ENCODE measurements at places on chromosomes 4 and X.

DNA sequence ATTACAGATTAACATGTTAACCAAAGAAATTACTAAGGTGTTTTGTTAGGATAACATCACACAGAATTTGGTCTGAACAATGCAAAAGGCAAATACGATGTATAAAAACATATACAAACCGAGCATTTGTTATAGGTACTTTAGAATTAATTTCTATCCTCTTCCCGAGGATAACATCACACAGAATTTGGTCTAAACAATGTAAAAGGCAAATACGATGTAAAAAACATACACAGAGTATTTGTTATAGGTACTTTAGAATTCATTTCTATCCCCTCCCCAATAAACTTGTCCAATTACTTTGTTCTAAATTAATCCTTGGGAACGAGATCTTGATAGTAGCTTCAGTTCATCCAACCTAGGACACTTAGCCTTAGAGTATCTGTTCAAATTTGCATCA lies 7.6 kb downstream of the HNRNPDL start:
- DNase-seq = no peak

GRCh38 chr4:61003301-61003700 lies 196.8 kb upstream of the ADGRL3 start:
- no peak for DNase-seq

DNA sequence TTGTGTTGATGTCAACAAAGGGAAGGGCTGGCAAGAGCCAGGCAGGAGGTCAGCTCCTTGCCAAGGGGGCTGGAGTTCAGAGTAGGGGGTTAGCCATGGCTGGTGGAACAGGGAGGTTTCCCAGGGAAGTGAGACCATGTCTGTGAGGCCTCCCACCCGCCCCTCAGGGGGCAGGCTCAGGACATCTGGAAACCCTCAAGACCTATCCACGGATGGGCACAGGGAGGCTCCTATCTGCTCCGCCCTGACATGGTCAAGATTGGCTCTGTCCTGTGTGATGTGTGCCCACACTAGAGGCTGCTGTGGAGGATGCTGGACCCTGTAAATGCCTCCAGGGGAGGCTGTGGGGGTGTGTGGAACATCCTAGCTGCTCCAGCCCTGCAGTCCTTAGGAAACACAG lies 8.0 kb upstream of the TMEM185A start:
- no peak for DNase-seq

DNA sequence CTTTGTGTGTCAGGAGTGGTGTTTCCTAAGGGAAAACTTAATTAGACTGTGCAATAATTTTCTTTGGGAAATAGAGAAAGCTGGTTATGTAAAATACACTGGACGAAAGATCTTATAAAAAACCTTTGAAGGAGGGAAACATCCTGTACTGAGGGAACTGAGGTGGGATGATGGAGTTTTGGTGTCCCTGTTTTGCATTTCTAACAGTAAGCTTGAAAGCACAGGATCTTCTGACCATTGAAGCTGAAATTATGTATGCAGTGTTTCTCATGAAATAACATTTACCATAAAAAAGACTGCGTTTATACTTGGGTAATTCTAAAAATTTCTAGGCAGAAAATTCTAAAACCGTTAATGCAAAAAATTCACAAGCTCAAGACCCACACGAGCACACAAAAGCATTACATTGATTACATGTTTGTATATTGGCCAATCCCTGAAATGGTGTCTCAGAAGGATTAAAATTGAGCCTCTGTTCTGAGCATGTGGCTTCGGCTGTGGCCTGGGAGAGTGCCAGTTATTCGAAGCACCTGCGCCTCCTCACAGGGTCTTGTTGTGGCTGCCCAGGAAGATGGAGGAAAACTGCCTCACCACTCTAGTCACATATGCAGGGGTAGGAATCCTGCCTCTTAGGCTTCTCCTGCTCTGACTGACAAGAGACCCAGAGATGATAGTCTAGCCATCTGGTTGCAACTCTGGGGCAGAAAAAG lies 49.5 kb downstream of the JADE3 start:
- DNase-seq = no peak

DNA sequence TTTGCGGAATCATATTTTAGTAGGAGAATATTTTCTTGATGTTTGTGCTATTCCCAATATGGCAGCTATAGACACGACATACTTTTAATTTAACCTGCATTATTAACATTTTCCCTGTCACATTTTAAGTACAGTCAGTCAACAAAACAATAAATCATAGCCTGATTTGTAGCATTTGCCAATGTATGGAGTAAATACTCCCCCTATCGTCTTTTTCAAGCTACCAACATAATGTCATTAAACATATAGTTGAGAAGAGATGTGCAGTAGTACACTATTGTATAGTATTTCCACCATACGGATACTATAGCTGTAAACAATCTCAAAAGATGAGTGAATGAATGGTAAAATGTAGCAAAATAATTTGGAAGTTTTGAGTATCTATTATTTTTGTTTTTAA lies 303.7 kb upstream of the MAGEB2 start:
- no peak for DNase-seq

GRCh38 chr4:159287767-159288166 lies 184.9 kb downstream of the RAPGEF2 start:
- DNase-seq = no peak

DNA sequence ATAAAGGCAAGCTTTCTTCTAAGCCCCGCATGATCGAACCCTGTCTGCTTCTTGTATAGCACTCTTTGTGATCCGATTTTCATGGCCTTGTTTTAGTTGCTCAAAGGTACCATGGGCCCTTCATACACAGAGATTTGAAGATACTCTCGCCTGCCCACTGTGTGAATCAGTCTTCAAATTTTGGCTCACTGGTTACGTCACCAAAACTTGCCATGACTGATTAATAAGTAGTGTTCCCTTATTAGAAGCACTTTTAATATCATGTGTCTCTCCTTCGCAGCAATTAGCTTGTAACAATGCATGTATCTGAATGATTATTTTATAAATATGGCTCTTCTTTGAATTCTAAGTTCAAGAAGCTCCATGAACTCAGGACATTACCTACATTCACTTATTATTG lies 880.5 kb downstream of the STPG2 start:
- no peak for DNase-seq

- DNase-seq = no peak
Observed at GRCh38 chrX:13144927-13145655, 100.7 kb upstream of the FAM9C start.

DNA sequence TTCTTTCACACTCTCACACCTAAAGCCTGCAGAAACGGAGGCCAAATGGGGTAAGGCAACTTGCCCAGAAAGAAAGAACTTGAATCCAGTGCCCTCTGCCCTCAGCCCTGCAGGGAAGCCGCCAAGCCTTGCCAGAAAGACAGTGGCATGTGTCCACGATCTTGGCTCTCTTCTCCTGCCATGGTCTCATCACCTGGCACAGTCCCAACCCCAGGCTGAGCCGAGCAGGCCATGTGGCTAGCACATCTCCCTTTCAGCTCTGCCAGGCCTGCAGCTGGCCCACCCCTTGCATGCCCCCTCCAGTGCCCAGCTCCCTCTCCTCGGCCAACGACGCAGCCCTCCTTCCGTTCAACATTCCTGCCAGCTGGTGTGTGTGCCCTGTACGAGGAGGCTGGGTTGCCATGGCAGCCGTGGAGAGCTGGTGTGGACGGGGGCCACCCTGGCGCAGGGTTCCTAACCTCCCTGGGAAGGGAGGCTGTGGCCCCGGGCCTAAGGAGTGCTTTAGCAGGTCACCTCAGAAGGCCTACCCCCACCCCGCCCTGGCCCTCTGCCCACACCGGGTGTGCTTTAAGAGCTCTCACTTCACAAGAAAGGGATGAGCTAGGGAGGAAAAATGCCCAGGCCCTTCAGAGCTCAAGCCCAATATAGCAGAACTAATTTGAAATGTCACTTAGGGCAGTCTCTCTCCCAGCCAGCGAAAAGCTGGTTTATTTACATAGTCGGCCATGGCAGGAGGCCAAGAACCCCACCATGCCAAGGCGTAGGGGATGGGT lies 73.0 kb upstream of the PJA1 start:
- no peak for DNase-seq

- DNase-seq = peak; percentile 30
Observed at GRCh38 chr4:151117371-151117962, 18.0 kb downstream of the RPS3A start.

GRCh38 chr4:128820671-128821070 lies 11.2 kb downstream of the JADE1 start:
- DNase-seq = no peak

GRCh38 chr4:19925516-19925915 lies 326.2 kb upstream of the SLIT2 start:
- DNase-seq = no peak

- DNase-seq = no peak
Observed at GRCh38 chr4:159269116-159269515, 166.2 kb downstream of the RAPGEF2 start.

DNA sequence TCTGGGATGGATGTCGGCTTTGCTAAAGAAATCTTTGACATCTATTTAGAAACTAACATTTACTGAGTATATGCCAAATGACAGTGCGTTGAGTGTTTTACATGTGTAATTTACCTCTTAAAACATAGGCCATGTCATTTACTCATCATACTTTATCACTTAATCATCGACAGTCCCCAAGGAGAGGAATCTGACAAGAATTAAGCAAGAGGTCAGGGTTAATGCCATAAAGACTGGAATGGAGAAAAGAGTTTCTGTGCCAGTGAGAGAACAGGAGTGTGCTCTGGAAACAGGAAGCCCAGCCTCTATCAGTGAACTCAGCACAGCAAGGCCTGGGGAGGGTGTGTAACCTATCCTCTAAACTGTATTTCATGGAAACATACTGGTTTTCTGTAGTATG lies 28.0 kb upstream of the AMOT start:
- no peak for DNase-seq

GRCh38 chr4:170374770-170375169 lies 285.0 kb upstream of the AADAT start:
- no peak for DNase-seq

DNA sequence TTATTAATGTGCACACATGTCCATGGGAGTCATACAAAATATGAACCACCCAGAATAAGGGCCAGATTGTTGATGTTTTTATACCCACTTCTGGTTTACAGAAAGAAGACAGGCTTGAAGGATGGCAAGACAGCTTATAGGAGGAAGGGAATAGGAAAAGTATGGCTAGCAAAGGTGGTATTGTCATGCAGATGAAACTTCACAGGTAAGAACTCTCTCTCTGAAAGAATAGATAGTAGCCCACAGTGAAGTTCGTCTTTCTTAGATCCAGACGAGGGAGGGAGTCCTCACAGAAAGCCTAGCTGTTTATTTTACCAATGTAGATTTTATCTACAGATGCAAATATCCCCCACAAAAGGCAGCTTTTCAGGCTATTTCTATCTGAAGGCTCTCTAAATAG lies 43.7 kb upstream of the SPIN4 start:
- no peak for DNase-seq

- DNase-seq = no peak
Observed at GRCh38 chr4:47120783-47121182, 89.4 kb downstream of the GABRB1 start.

GRCh38 chr4:25842229-25842845 lies 20.5 kb downstream of the SEL1L3 start:
- DNase-seq = peak; percentile 52

DNA sequence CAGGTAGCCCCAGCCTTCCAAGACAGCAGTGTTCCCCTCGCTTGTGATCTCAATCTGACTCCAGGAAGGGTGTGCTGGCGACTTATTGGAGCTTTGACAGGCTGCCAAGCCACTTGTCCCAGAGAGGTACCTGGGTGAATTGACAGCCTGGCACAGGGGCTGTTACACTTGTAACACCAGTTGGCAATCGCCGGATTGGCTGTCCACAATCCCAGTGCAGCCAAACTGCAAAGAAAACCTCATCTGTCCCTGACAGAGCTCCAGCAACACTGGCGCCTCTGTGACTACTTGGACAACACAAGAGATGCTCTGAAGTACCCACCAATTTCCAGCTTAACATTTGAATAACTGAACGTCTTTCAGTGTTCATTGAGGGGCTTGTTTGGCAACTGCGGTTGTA lies 76.8 kb upstream of the PRPS1 start:
- DNase-seq = no peak

- no peak for DNase-seq
Observed at GRCh38 chr4:24146127-24146526, 256.3 kb upstream of the PPARGC1A start.

DNA sequence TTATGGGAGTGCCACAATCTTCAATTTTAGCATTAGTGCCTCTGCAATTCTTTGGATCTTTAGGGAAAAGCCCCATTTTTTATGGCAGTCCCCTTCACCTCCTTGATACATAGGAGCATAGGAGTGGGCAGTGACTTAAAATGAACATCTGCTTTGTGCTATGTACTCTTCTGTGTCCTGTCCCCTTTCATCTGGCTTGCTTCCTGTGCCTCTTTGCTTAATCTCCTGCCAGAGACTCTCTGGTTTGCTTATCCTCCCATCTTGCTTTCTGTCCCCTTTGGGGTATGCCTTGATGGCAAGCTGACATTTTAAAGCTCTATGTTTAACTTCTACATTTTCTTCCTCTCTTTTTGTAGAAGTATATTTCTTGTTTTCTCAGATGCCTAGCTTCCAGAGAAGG lies 12.3 kb downstream of the PGK1 start:
- DNase-seq = no peak

DNA sequence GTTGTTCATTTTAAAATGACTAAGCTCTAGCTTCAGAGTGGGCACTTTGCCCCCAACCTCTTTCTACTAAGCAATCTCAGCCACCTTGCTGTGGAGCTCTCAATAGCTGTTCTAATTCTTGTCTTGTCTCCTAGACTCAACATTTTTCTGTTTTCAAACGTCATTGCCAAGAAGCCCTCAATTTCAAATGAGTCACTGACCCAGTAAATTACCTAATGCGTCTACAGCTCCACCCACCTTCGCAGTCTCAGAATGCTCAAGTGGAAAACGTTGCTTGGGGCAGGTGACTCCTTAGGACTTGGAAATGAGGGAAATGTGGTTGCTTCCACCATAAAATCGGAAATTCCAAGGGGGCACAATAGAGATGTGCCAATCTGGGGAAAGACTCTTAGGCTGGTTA lies 59.0 kb downstream of the ING2 start:
- DNase-seq = no peak

DNA sequence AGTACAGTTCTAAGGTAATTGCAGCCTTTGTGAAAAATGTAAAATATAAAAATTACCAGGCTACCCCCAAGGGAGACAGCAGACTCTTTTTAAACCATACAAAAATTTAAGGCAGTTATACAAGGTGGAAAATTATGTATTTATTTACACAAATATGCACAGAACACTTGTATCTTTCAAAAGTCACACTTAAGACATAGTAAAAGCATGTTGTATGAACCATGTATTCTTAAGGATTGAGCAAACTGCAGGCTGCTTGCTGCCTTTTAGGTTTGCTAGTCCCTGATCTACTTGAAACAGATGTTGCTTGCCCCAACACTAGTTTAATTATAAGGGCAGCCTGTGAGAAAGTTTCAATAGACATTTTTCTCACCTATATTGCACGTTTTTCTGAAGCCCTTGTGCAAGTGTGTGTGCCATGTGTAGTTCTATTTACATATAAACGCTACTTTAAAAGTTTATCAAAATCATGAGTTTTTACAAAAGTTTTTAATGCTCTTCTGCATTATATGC lies 72.8 kb downstream of the PRSS12 start:
- DNase-seq = no peak

GRCh38 chr4:60396341-60397049 lies 803.6 kb upstream of the ADGRL3 start:
- DNase-seq = no peak

GRCh38 chrX:115649461-115650063 lies 88.6 kb downstream of the PLS3 start:
- no peak for DNase-seq

- DNase-seq = no peak
Observed at GRCh38 chr4:127138586-127138985, 494.2 kb upstream of the INTU start.

GRCh38 chrX:38919853-38920528 lies 118.7 kb downstream of the MID1IP1 start:
- DNase-seq = no peak

Measured in CD4-positive, alpha-beta T cell (primary cell).